ENCODE measurements at places on chromosomes 11 and 22. TPM values are rescaled to one million over a fixed set of nuclear protein-coding genes. Genes with fewer than 3 reads are reported as not detected.

GRCh38 chr22:35264986-35265385 lies 7.7 kb downstream of the HMGXB4 start:
- H3K27ac ChIP-seq, result no peak overlapping the region
- DNase-seq, result no peak
- H3K36me3 ChIP-seq, result peaks cover 83% of the 10 kb centered on the region
- H3K27me3 ChIP-seq, result no peaks in the 10 kb centered on the region
- H3K4me3 ChIP-seq, result no peak overlapping the region

- peaks cover 5% of the 10 kb centered on the region for H3K4me1 ChIP-seq
- no peak overlapping the region for H3K27ac ChIP-seq
- no peak overlapping the region for H3K4me3 ChIP-seq
- no peak for DNase-seq
- H3K27me3 ChIP-seq, result no peaks in the 10 kb centered on the region
Measured at GRCh38 chr11:78649361-78650215, 74.9 kb upstream of the NARS2 start.

GRCh38 chr11:66106786-66107599 lies 36.9 kb downstream of the PACS1 start:
- no peak for DNase-seq
- peaks cover 6% of the 10 kb centered on the region for H3K4me1 ChIP-seq
- no peaks in the 10 kb centered on the region for H3K36me3 ChIP-seq
- H3K27ac ChIP-seq, result no peak overlapping the region

DNA sequence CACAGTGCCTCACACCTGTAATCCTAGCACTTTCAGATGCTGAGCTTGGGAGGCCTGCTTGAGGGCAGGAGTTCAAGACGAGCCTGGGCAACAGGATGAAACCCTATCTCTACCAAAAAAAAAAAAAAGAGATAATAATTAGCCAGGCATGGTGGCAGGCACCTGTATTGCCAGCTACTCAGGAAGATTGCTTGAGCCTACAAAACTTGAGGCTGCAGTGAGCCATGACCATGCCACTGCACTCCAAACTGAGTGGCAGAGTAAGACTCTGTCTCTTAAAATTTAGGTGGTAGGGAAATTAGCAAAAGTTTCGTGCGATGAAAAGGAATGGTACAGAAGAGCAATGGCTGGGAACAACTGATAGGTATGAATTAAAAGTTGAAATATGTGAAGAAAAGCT lies 18.0 kb downstream of the ST13 start:
- DNase-seq, result no peak
- no peak overlapping the region for H3K4me3 ChIP-seq
- no peaks in the 10 kb centered on the region for H3K27me3 ChIP-seq
- H3K36me3 ChIP-seq, result peaks cover 33% of the 10 kb centered on the region
- no peak overlapping the region for H3K27ac ChIP-seq

Gene MMP13
- not detected for total RNA-seq

DNA sequence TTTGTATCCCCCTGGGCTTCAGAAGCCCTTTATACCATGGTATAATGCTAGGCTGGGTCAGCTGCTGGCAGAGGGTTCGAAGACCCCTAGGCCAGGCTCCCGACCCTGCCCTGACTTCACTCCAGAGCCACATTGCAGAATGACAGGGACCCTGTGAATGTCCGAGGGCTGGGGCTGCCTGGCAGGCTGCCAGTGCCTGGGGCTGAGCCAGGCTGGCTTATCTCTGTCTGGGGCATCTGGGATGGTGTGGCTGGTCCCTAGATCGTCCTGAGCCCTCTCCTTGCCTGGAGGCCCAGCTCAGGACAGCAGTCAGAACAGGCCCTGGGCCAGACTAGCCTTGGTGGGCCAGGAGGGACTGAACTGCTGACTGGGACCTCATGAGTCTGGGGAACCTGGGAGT lies 3.7 kb downstream of the ZDHHC8 start:
- peaks cover 65% of the 10 kb centered on the region for H3K4me1 ChIP-seq
- no peaks in the 10 kb centered on the region for H3K27me3 ChIP-seq
- DNase-seq, result no peak
- H3K36me3 ChIP-seq, result no peaks in the 10 kb centered on the region
- no peak overlapping the region for H3K4me3 ChIP-seq
- H3K27ac ChIP-seq, result no peak overlapping the region

Gene NOX4
- not detected for total RNA-seq

- no peak for DNase-seq
- H3K27me3 ChIP-seq, result no peaks in the 10 kb centered on the region
- H3K4me1 ChIP-seq, result no peaks in the 10 kb centered on the region
- H3K36me3 ChIP-seq, result peaks cover 7% of the 10 kb centered on the region
- H3K4me3 ChIP-seq, result no peak overlapping the region
- H3K27ac ChIP-seq, result no peak overlapping the region
Measured at GRCh38 chr11:76888989-76889388, 28.3 kb downstream of the ACER3 start.

DNA sequence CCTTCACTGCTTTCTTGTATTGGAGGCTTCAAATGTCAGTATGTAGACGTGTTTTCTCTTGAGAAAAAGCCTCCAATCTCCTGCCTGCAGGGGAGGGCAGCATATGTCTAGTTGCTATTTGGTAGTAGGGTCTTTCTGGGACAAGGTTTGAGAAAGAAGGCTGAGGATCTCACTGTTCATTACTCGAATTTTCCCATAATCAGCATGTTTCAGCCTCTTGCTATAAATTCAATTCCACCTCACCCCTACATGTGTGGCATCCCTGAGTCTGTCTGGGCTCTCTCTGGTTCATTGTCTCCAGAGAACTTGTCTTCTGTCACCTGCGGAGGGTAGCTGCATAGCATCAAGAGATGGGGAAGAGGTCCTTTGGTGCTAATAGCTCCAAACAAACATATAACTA lies 19.5 kb upstream of the CCDC83 start:
- H3K4me3 ChIP-seq, result no peak overlapping the region
- no peaks in the 10 kb centered on the region for H3K36me3 ChIP-seq
- H3K27me3 ChIP-seq, result no peaks in the 10 kb centered on the region
- H3K4me1 ChIP-seq, result no peaks in the 10 kb centered on the region

- H3K27ac ChIP-seq, result no peak overlapping the region
- H3K36me3 ChIP-seq, result no peaks in the 10 kb centered on the region
- H3K4me3 ChIP-seq, result no peak overlapping the region
- H3K27me3 ChIP-seq, result no peaks in the 10 kb centered on the region
- no peaks in the 10 kb centered on the region for H3K4me1 ChIP-seq
Measured at GRCh38 chr22:43867839-43868635, 5.7 kb upstream of the SULT4A1 start.

GRCh38 chr11:35126879-35127581 lies 11.9 kb upstream of the CD44 start:
- no peaks in the 10 kb centered on the region for H3K36me3 ChIP-seq
- no peak for DNase-seq
- no peaks in the 10 kb centered on the region for H3K27me3 ChIP-seq
- no peak overlapping the region for H3K27ac ChIP-seq
- no peak overlapping the region for H3K4me3 ChIP-seq
- H3K4me1 ChIP-seq, result no peaks in the 10 kb centered on the region

DNA sequence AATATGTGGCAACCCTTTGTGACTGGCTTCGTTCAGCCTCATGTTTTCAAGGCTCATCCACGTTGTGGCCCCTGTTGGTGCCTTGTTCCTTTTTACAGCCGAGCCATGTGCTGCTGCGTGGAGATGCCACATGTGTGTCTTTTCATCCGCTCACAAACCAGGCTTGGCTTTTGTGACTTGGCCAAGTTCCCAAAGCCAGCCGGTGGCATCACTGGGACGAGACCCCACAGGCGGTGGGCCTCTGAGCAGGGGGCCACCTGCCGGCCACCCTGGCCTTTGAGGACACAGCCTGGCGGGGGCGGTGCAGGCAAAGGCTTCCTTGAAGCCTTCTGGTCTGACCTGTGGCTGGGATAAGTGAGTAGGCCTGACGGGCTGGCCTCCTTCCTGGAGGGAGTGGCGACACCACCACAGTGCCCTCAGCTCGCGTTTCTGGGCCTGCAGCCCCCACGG lies 10.5 kb downstream of the GRK2 start:
- H3K27me3 ChIP-seq, result no peaks in the 10 kb centered on the region
- DNase-seq, result no peak
- peaks cover 71% of the 10 kb centered on the region for H3K36me3 ChIP-seq
- H3K27ac ChIP-seq, result peak overlapping the region; percentile 97

DNA sequence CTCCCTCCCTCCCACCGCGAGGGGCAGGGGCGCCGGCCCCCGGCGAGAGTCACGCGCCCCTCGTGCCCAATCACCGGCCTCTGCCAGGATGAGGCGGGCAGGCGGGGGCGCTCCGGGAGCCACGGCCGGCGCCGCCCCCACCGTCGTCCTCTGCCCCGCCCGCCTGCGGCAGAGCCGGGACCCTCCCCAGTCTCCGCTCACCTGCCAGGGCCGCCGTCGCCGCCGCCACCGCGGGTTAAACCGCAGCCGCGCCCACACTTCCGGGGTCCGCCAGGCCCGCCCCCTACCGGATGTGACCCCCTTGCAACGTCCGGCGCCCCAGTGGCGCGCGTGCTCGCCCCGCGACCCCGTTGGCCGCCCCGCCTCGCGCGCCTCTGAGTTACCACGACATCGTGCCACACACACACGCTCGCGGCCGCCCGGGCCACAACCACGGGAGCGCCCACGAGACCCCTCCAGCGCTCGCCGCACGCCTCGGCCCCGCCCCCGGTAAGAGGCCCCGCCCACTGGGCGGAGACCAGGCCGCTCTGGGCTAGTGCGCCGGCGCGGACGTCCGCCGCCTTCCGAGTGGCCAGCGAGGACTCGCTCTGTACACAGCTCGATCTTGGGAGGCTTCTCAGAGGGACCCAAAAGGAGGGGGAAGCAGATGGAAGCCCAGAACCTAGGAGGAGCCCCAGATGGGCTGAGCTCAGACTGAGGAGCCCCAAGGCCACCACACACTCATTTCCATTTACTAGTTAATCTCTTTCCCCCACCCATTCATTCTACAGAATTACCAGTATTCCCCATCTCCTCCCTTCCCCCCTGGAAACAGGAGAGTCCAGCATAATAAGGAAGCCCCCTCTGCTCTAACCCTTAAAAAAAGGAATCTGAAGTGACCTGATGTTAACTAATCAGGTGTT lies at the start of gene VPS37C:
TSS of gene VPS37C (minus strand) at position 237 of the 902 bp plus-strand sequence. CDS start 22,597 bp downstream, outside the sequence.
- H3K4me3 ChIP-seq, result peak within 1 kb of the TSS; percentile 86
- DNase-seq, result peak; percentile 57
- H3K27ac ChIP-seq, result peak within 1 kb of the TSS; percentile 96
- no peaks in the 10 kb centered on the region for H3K36me3 ChIP-seq

GRCh38 chr11:68215087-68215445 lies 2.0 kb upstream of the KMT5B start:
- H3K27me3 ChIP-seq, result no peaks in the 10 kb centered on the region
- H3K4me3 ChIP-seq, result no peak overlapping the region
- peaks cover 30% of the 10 kb centered on the region for H3K4me1 ChIP-seq
- DNase-seq, result no peak
- no peak overlapping the region for H3K27ac ChIP-seq

- H3K36me3 ChIP-seq, result no peaks in the 10 kb centered on the region
- no peak overlapping the region for H3K27ac ChIP-seq
- H3K27me3 ChIP-seq, result no peaks in the 10 kb centered on the region
- DNase-seq, result no peak
- no peak overlapping the region for H3K4me3 ChIP-seq
Measured at GRCh38 chr11:67558084-67558772, 25.4 kb upstream of the GSTP1 start.

Gene ABTB2
- 3.8 TPM for total RNA-seq

GRCh38 chr11:10699072-10699471 lies 5.5 kb upstream of the IRAG1 start:
- no peak overlapping the region for H3K27ac ChIP-seq
- no peak overlapping the region for H3K4me3 ChIP-seq
- H3K4me1 ChIP-seq, result no peaks in the 10 kb centered on the region
- H3K27me3 ChIP-seq, result no peaks in the 10 kb centered on the region

Gene APOA1
- total RNA-seq, result not detected

Gene SCN2B
- total RNA-seq, result 0.38 TPM

Gene RASSF10
- 11.5 TPM for total RNA-seq

Gene OR56A1
- not detected for total RNA-seq

Gene APOL4
- 10.3 TPM for total RNA-seq

GRCh38 chr11:133945087-133945974 lies 11.4 kb downstream of the IGSF9B start:
- DNase-seq, result no peak
- H3K27me3 ChIP-seq, result peaks cover 42% of the 10 kb centered on the region
- peak overlapping the region; percentile 34 for H3K4me3 ChIP-seq
- no peaks in the 10 kb centered on the region for H3K36me3 ChIP-seq
- H3K4me1 ChIP-seq, result peaks cover 27% of the 10 kb centered on the region
- peak overlapping the region; percentile 61 for H3K27ac ChIP-seq

DNA sequence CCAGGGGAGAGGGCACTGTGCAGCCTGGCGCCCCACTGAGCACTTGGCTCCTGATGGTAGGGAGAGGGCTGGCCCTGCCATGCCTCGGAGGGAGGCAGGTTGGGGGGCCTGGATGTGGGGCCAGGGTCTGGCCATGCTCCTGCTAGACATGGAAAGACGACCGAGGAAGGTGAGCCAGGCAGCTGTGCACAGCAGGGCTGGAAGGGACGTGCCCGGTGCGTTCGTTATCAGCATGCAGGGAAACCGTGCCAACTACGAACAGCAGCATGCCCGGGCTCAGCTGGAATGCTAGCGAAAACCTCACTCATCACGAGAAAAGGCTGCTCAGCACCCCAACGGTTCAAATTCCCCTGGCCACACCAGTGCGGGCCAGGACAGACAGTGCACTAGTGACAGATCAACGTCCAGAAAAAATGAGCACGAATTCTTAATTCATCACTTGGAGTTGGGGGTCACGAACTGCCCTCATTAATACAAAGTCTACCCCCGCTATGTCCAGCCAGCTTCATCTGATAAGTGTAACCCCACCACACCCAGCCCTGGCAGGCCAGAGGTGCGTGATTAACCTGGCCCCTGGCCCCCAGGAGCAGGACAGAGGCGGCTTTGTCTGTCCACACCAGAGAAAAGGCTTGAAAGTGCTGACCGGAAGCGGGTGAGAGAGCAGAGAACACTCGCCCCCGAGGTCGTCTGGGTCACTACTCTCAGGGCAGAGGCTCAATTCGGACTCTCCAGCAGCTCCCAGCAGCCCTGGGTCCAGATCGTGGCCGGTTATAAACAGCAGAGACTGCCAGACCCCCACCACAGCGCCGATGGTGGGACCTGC lies 84.2 kb downstream of the CELSR1 start:
- H3K36me3 ChIP-seq, result no peaks in the 10 kb centered on the region
- peak overlapping the region; percentile 83 for H3K27ac ChIP-seq
- no peak overlapping the region for H3K4me3 ChIP-seq
- peaks cover 15% of the 10 kb centered on the region for H3K27me3 ChIP-seq

GRCh38 chr22:23225337-23225723 lies 45.0 kb downstream of the BCR start:
- no peaks in the 10 kb centered on the region for H3K27me3 ChIP-seq
- H3K4me3 ChIP-seq, result peak overlapping the region; percentile 24
- H3K36me3 ChIP-seq, result no peaks in the 10 kb centered on the region
- peak overlapping the region; percentile 84 for H3K27ac ChIP-seq
- no peak for DNase-seq

DNA sequence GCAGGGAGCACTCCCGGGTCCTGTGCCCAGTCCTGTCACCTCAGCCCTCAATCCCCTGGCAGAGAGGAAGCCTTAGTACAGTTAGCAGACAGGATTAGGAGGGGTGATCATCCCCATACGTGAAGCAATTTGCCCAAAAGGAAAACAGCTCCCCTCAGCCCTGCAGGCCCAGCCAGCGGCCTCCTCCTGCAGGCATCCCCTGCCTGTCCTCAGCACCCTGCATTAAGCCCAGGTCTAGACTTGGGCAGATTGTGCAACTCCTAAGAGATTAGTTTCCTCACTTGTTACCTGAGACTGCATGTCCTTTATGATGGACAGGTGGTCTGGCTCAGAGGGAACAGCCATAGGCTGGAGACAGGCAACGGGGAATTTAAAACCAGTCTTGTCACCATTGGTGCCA lies 95.5 kb upstream of the TMEM45B start:
- no peaks in the 10 kb centered on the region for H3K27me3 ChIP-seq
- no peak overlapping the region for H3K27ac ChIP-seq
- no peak overlapping the region for H3K4me3 ChIP-seq
- no peaks in the 10 kb centered on the region for H3K36me3 ChIP-seq
- no peaks in the 10 kb centered on the region for H3K4me1 ChIP-seq
- no peak for DNase-seq

All from esophagus squamous epithelium (tissue), 5 donors.